ENCODE measurements at places on chromosomes 7 and 10.

DNA sequence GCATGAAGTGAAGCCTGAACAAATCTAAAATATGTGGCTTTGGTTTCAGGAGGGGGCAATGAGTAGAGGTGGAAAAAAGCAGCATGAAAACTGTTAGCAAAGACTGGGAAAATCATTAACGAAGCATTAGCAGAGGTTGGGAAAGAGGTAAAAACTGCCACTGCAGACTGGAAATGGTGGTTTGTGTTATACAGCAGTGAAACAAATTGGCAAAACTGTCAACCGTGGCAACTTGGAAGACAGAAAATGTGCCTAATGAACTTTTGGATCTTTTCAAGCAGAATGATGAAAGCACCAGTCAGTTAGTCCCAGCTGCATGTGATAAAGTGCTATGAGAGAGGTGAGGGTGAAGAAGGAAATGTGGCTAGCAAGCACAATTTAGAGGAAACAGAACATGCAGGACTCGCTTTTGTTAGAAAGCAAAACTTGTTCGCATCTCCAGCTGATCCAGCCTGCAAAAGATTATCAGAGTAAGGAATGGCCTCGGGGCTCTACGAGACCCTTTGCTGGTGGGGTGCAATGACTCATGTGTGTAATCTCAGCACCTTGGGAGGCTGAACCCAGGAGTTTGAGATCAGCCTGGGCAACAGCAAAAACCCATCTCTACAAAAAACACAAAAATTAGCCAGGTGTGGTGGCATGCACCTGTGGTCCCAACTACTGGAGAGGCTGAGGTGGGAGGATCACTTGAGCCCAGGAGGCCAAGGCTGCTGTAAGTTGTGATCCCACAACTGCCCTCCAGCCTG, 45.7 kb downstream of the SKIDA1 start:
- no peak for DNase-seq

DNA sequence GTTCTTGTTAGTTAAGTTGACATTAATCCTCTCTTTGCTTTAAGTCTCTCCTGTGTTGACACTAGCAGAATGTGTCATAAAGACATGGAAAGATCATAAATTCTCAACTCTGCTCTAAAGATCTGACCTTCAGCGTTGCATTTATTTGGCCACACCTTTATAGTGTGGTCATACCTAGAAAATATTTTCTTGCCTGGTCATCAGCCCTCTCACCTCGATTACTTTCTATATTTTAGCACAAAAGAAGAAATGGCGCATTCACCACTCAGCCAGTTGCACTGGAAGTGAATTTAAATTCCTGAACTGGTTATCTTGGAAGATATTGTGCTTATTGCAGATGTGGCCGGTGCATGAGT, 96.7 kb upstream of the PDCD4 start:
- no peak for DNase-seq

DNA sequence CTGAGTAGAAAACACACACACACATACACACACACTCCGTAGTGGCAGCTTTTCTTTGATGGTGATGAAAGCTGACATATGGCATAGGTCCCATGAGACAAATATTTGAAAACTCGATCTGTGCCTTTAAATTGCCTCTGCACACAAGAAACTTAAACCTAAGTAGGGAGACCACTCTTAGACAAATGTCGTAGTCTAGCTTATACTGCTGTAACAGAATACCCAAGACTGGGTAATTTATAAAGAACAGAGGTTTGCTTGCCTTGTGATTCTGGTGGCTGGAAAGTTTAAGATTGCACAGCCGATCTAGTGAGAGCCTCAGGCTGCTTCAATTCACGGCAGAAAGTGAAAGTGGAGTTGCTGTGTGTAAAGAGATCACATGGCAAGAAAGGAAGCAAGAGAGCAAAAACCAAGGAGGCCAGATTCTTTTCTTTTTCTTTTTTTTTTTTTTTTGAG, 489.4 kb upstream of the SORCS1 start:
- no peak for DNase-seq

DNA sequence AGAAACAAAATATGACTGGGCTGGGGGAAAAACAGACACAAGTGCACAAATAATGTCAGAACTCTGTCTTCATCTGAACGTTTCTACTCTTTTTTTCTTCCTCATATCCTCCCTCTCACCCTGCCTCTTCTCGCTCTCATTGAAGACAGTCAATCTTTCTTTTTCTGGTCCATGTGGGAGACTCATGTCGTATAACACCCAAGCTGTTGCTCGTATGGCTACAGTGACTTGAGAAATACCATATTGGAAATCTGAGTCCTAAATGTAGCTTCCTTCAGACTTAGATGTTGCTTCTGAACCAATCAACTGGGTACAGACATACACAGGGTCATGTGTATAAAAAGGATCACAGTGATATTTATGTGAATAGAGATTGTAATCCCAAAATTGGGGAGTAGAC, 579.8 kb upstream of the CELF2 start:
- DNase-seq = no peak

GRCh38 chr10:71963351-71964097, 671 bp upstream of the CHST3 start:
- no peak for DNase-seq

GRCh38 chr10:77244746-77245145, 392.9 kb downstream of the KCNMA1 start:
- no peak for DNase-seq

- no peak for DNase-seq
Observed at GRCh38 chr7:136359333-136359903, 382.3 kb upstream of the MTPN start.

DNA sequence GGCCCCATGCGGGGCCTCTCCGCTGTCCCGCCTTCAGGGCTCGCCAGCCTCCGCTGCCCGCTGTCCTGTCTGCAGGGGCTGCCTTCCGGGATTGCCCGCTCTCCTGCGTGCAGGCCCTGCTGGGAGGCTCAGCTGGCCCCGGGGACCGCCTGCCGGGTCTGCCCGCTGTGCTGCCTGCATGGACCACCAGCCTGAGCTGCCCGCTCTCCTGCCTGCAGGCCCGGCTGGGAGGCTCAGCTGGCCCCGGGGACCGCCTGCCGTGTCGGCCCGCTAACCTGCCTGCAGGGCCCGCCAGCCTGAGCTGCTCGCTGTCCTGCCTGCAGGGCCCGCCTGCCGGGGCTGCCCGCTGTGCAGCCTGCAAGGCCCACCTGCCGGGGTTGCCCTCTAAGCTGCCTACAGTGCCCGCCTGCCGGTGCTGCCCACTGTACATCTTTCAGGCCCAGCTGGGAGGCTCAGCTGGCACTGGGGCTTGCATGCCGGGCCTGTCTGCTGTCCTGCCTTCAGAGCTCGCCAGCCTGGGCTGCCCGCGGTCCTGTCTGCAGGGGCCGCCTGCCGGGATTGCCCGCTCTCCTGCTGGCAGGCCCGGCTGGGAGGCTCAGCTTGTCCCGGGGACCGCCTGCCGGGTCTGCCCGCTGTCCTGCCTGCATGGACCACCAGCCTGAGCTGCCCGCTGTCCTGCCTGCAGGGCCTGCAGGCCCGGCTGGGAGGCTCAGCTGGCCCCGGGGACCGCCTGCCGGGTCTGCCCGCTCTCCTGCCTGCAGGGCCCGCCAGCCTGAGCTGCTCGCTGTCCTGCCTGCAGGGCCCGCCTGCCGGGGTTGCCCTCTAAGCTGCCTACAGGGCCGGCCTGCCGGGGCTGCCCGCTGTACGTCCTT, 165.1 kb downstream of the GLRX3 start:
- DNase-seq = peak; percentile 39

- DNase-seq = no peak
Observed at GRCh38 chr10:97063271-97063982, 122.3 kb downstream of the SLIT1 start.

DNA sequence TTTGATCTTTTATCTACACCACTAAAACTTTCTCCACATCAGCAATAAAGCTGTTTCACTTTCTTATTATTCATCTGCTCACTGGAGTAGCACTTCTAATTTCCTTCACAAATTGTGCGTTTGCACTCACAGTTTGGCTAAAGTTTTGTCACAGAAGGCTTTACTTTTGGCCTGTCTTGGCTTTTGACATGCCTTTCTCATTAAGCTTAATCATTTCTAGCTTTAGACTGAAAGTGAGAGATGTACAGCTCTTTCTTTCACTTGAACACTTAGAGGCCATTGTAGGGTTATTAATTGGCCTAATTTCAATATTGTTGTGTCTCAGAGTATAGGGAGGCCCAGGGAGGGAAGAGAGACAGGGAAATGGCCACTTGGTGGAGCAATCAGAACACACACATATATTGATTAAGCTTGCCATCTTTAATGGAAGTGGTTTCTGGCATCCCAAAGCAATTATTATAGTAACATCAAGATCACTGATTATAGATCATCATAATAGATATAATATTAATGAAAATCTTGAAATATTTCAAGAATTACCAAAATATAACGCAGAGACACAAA, 512.5 kb downstream of the ETV1 start:
- DNase-seq = no peak

DNA sequence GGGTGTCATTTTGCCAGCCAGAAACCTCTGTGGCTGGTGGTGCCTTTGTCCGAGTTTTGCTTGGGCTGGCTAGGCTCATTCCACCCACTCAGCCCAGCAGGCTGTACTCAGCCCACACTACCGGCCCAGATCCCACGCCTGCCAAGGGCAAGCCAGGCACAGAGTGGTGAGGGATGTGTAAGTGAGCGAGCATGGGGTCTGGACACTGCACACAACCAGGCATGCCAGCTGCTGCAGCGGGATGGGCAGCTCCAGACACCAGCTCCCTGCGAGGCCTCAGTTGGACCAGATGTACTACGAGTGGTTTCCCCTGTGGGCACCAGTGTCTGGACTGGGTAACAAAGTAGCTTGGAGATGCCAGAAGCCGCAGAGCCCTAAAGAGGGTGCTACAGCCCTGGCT, 134.2 kb upstream of the C7orf33 start:
- DNase-seq = no peak

DNA sequence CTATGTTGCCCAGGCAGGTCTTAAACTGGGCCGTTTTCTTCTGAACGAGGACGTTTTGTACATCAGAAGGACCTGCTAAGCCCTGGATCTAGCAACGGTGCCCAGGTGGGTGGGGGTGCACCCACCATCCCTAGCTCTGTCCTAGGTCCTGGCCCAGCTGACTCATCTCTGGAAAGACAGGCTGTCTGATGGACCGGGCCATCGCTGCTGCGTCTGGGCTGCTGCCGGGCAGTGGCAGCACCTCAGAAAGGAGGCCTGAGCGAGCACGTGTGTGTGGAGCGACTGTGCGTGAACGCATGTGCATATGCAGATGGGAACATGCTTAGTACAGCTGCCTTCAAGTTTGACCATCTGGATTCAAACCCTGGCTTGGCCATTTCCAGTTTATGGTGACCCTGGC, 7.3 kb upstream of the ELFN1 start:
- DNase-seq = no peak

GRCh38 chr7:31940167-31940566, 130.0 kb downstream of the PDE1C start:
- no peak for DNase-seq

GRCh38 chr7:20240080-20240926, 23.1 kb upstream of the MACC1 start:
- DNase-seq = no peak

DNA sequence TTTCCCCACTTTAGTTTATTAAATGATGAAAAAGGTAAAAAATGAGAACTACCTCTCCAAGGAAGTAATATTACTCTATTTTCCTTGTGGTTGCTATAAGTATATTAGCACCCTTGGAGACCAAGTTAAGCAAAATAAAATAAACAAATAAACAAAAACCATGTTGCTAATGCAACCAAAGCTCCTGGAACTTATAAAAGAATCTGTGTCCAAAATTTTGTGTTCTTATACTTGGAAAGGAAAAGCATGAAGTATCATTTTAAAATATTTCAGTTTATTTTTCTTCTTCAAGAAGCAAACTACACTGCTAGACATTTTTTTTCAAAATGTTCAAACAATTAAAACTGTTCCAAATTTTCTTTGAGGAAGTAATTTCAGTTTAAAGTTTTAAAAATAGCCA, 441.9 kb upstream of the LRRTM3 start:
- DNase-seq = no peak

GRCh38 chr7:86320341-86320740, 323.4 kb upstream of the GRM3 start:
- DNase-seq = no peak

DNA sequence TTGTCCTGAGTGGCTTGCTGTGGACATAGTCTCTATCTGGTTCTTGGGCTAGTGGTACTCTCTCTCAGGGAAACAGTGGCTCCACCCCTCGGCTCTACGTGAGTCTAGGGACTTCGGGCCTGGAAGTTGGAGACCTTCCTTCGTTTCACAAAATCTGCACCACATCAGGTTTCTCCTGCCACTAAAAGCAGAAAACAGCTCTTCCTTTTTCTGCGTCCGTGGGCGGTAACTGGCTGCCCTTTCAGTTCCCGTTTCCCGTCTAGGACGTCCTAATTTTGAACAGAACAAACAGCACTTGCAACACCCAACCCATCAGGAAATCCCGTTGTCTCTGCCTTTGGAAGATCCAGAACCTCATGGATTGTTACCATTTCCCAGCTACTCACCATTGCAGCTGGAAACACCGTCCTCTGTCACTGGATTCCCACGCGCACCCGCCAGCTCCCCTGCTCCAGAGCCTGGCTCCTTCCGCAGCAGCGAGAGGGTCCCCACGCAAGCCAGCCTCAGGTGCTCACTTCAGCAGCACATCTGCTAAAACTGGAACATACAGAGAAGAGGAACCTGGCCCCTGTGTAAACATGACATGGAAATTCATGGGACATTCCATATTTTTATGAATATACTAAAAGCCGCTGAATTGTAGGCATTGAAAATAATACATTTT, 311.4 kb upstream of the AKR1E2 start:
- DNase-seq = no peak

DNA sequence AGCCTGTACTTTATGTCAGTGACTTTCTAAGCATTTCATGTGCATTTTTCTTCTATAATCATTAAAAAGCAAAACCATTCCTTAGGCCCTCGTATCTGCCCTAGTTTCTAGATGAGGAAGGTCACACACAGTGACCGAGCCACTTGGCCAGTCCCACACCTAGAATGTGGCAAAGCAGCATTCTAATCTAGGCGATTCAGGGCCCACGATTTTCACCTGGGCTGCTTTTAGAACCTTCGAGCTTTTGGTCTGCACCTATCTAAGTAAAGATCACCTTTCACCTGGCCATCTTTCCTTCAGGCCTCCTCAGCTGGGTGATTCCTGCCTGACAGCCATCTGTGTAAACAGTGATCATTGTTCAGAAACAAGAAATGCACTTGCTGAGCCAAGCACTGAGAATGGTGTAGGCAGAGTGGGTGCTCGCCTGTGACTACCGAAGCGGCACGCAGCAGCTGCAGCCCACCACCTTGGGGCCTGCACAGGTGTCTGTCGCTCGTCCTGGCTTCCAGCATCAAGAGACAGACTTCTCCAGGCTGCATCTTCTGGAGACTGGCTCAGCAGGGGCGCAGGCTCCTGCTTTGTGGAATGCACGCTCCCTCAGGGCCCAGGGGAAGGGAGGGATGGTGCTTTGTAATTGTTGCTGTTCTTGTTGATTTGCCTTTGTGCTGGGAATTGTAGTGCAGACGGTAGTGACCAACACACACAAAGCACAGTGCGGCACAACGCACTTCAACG, 149.0 kb upstream of the INSYN2A start:
- peak; percentile 6 for DNase-seq

DNA sequence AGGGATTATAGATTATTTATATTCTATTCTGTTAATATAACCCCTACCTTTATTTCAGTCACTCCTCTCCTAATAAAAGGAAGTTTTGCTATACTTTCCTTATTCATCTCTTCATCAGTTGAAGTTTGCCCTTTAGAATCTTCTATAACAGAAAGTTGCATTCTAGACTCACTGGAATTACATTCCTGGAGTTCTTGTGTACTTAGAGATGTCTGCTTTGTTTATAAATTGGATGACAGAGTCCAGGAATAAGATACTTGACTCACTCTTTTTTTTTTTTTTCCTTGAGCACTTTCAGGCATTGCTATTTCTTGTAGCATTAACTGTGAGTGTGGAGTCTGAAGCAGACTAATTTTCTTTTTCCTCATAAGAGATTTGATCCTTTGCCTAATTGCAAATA, 640.8 kb downstream of the XPNPEP1 start:
- no peak for DNase-seq
